Osteocyte (in vitro differentiated cells): ENCODE measurements at places on chromosomes 16 and 17. TPM values are rescaled to one million over a fixed set of nuclear protein-coding genes. Genes with fewer than 3 reads are reported as not detected.

DNA sequence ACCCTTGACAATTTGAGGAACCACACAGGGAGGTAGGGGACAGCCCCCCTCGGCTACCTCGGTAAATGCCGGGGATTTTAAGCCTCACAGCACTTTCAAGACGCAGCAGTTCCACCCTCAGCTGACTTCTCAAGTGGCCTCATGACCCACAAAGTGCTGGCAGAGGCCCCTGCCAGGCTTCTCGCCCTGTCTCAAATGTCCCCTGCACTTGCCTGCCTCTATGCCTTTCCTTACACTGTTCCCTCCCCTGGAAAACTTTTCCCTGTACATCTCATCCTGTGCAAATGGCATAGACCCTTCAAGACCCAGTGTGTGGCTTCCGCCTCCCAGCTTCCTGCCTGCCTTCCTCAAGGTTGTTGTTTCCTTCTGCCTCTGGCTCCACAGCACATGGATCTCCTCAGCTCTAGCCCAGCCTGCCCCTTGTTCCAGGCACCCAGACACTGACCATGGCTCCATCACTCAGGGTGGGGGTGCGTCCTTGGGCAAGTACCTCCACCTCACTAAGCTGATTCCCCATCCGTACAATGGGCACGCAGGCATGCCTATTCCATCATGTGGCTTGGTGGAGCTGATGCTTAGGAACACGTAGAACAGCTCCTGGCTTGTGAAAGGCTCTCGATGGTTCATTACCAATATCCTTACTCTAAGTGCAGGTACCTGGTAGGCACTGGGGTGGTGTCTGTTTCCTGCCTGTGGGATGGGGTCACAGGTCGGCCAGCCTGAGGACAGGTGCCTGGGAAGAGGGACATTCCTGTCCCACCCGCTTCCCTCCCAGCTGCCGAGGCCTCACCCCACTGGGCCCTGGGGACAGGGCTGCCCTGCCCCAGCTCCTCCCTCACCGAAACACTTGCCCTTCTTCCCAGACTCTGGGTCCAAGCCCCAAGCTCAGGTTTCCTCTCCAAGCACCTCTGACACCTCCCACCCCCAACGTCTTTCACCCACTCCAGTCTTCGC, 24.0 kb downstream of the MMP15 start:
- DNase-seq, result no peak

GRCh38 chr16:57471209-57471608, 8.7 kb downstream of the POLR2C start:
- no peak for DNase-seq

Gene RUNDC1
- total RNA-seq, result 11.7 and 12.5 TPM in 2 replicates

Gene GPRC5C
- total RNA-seq, result 44.4 and 56.4 TPM in 2 replicates

DNA sequence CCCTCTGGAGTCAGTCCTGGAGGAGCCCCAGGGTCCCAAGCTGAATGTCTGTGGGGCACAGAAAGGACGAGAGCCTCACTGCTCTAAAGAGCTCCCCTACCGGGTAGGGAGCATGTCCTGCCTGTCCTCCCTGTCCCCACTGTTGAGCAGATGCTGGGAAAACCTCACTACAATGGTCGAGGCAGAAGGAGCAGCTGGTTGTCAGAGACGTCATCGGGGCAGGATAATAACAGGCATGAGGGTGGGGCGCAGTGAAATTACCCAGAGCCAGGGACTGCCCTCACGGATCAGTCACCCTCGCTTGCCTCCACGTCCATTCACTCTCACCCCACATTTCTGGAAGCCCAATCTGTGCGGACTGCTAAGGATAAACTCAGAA, 538 bp downstream of the TM4SF5 start:
- no peak for DNase-seq

Gene RBFOX1
- not detected in 2 replicates for total RNA-seq

DNA sequence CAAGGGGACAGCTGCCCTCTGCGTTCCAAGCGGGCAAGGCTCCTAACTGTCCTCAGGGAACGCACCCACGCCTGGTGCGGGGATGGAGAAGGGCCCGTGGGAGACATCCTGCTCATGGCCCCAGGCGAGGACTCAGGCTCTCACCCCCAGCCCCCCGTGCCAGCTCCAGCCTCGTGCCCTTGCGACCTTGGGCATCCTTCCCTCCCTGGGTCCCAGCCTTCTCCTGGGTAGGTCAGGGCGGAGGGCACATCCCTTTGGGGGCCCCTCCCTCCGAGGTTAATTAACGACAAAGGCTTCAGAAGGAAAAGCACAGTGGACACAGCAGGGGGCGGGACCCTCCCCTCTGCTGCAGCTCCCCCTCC, 3.0 kb downstream of the PGAP6 start:
- no peak for DNase-seq

DNA sequence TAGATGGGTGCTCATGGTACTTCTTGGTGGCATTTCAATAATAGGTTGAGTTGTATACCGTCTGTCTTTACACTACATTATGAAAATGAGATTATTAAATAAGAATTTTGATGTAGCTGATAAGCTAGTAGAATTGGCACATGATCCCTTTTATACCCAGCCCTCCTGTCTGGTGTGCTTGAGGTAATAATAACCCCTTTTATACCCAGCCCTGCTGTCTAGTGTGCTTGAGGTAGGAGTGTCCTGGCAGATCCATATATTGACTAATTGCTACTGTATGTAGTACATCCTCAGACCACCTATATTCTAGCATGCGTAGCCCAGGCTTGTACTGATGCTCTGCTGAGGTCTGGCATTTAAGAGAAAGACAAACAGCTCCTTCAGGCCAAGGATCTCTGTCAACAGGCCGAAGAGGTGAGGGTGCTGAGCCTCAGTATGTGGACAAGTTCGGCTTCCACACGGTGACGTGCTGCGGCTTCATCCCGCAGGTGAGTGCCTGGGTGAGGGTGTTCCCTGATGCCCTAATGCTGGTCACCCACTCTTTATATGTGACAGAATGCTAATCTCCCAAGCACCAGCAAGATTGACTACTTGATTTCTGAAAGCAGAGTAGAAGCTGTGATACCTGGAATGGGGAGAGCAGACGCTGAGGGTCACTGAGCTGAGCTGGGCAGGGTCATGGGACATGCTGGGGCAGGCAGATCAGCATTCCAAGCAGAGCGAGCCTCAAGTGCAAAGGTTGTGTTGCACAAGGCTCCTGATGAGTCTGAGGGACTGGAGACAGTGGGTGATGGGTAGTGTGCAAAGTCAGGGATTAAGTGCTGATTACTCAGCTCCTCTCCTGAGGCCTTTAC, 5.7 kb downstream of the FN3K start:
- no peak for DNase-seq

- no peak for DNase-seq
These were observed 55.2 kb downstream of the PECAM1 start for GRCh38 chr17:64335486-64335885.

GRCh38 chr17:77686903-77687302, 271.6 kb upstream of the TNRC6C start:
- no peak for DNase-seq

- DNase-seq, result no peak
These were observed 23.0 kb downstream of the NLRC5 start for GRCh38 chr16:57012353-57012752.

DNA sequence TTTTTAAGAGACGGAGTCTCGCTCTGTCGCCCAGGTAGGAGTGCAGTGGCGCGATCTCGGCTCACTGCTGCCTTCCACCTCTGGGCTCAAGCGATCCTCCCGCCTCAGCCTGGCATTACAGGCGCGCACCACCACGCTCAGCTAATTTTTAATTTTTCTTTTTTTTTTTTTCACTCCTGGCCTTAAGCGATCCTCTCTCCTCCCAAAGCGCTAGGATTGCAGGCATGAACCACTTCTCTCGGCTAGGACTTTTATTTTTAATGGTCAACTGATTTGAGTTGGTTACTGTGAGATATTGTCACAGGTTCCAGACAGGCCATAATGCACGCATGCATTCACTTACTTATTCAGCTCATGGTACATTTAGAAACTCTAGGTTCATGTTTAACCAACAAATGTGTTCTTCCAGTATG, 888 bp downstream of the PIGW start:
- no peak for DNase-seq

- peak; percentile 94 for DNase-seq
These were observed 13.5 kb upstream of the N4BP1 start for GRCh38 chr16:48623304-48624016.

DNA sequence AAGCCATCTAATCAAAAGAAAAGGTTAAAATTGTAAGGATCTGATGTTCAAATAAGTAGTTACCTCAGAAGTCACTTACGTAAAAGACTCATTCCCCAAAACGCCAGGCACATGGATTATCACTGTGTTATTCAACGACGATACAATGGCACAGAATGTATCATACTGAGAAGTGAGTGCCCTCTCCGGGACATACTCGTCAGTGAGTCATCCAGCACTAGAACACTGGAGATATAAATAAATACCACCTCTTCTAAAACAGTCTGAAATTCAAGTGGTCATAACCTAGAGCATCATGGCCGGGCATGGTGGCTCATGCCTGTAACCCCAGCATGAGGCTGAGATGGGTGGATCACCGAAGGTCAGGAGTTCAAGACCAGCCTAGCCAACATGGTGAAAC, 24.9 kb downstream of the USP31 start:
- no peak for DNase-seq

- DNase-seq, result no peak
These were observed 863 bp downstream of the LIMD2 start for GRCh38 chr17:63698886-63699637.

DNA sequence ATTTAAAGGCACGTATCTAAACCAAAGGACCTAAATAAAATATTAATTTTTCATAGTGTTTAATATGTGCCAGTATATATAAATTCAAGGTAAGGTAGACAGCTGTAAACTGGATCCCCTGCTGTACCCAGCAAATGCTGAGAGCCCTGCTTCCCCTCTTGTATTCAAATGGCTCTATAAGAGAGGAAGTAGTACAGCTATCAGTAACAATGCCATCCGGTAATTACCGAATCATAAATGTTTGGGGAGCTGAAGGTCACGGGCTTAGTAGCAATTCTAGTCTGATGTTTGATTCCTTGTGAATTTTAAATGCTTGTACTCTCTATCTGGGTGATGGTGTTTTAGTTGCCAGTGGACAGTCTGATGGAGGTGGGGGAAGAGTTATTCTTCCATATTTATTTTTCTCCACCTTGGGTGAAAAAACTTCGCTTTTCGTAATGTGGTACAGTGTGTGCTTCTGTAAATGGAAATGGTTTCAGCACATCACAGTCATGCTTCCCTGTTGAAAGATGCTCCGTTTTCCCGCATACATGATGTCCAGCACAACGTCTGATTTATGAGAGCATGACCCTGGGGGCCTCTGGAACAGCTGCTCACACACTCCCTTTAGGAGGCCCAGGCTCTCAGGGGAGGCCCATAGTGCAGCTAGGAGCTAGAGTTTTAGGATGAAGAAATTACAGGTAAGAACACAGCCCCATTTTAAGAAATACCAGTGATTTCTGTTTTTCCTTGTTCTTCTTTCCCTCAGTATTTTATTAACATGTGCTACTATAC, 423.9 kb downstream of the WWOX start:
- DNase-seq, result no peak

- no peak for DNase-seq
These were observed 407 bp downstream of the MCRIP1 start for GRCh38 chr17:81832608-81833159.

Gene KRT39
- not detected in 2 replicates for total RNA-seq

- DNase-seq, result no peak
These were observed 667 bp downstream of the EFCAB13 start for GRCh38 chr17:47324224-47325020.

DNA sequence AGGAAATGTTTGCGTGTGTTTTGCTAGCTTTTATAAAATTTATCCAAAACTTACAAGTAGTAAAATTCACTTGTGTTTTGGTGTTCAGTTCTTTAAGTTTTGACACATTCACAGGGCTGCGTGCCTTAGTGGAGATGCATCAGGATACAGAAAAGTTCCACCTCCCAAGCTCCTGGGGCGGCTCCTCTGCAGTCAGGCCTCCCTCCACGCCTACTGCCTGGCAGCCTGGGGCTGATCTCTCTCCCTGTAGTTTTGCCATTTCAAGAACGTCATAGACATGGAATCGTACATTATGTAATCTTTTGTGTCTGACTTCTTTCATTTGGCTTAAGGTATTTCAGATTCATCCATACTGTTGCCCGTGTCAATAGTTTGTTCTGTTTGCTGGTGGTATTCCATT, 27.2 kb upstream of the IRF8 start:
- DNase-seq, result no peak

Gene SLC5A10
- total RNA-seq, result not detected in 2 replicates

Gene CDRT15L2
- total RNA-seq, result not detected in 2 replicates

GRCh38 chr17:41490000-41490990, 585 bp upstream of the KRT36 start:
- DNase-seq, result no peak

- DNase-seq, result no peak
These were observed 498 bp upstream of the PLEKHG4 start for GRCh38 chr16:67278773-67279295.

GRCh38 chr16:88264641-88265285, 118.0 kb upstream of the ZNF469 start:
- peak; percentile 96 for DNase-seq

GRCh38 chr17:7290166-7290565, 4.3 kb downstream of the YBX2 start:
- no peak for DNase-seq

Gene LGALS9B
- total RNA-seq, result not detected in 2 replicates

DNA sequence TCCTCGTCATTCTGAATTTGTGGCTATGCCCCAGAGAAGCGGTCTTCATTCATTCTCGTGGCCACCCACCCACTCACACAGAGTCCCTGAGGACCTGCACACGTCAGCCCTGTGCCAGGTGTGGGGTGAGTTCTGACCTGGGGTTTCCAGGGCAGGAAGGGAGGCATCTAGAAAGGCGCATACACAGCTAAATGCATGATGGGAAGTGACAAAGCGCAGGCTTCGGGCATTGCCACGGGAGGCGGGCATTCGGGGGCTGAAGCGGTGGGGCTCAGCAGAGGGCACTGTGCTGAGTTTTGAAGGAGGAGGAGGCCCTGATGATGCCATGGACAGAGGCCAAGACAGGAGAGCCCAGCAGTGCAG, 10.9 kb downstream of the UBALD2 start:
- no peak for DNase-seq

DNA sequence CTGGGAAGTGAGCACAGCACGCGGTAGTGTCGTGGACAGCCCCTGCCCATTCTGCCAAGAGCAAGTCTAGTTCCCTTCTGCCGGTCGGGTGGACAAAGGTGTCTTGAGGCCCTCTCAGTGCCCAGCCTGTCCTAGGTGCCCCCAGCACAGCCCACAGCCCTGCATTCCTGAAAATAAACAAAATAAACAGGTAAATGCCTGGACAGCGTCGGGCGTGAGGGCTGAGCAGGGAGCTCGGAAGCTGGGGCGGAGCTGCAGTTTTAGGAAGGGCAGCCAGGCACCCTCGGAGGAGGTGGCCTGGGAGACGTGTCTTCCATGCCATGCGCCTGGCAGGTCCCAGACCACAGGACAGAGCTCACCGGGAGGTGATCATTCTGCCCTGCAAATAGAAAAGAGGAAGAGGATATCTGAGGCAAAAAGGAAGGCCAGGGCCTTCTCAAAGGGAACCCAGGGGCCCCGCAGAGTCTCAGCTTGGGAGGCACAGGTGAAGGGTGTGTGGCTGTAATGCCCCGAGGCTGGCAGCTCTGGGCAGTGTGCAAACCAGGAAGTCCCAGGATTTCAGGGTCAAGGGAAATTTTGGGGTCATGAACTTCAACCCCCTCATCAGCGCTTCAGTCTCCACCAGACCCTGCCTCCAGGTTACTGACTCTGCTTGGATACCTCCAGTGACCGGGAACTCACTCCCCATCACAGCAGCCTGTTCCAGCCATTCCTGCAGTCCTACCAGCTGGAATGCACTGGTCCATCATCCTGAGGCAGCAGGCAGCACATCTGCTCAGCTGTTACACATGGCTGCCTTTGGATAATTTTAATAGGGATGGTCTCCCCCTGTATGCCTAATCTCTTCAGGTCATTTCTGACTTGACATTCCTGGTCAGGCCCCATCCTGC, 1.7 kb downstream of the ZNF469 start:
- DNase-seq, result no peak
